HFFc6 (cell line): ENCODE measurements at places on chromosomes 2 and 18.

- DNase-seq: peak; percentile 28
Observed at GRCh38 chr2:20704886-20705285, 37.9 kb downstream of the GDF7 start.

DNA sequence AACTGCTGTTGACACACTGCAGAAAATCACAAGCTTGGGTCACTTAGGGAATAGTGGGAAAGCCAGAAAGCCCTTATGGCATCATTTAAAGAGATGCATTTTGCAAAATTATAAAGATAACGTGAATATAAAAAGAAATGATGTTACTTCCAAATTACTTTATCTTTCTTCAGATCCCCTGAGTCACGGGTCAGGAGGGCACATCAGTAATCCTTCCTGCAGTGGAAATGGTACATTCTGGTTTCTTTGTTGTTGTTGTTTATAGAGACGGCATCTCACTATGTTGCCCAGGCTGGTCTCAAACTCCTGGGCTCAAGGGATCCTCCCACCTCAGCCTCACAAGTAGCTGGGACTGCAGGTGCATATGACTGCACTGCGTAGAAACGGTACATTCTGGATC, 9.8 kb upstream of the EPG5 start:
- no peak for DNase-seq

DNA sequence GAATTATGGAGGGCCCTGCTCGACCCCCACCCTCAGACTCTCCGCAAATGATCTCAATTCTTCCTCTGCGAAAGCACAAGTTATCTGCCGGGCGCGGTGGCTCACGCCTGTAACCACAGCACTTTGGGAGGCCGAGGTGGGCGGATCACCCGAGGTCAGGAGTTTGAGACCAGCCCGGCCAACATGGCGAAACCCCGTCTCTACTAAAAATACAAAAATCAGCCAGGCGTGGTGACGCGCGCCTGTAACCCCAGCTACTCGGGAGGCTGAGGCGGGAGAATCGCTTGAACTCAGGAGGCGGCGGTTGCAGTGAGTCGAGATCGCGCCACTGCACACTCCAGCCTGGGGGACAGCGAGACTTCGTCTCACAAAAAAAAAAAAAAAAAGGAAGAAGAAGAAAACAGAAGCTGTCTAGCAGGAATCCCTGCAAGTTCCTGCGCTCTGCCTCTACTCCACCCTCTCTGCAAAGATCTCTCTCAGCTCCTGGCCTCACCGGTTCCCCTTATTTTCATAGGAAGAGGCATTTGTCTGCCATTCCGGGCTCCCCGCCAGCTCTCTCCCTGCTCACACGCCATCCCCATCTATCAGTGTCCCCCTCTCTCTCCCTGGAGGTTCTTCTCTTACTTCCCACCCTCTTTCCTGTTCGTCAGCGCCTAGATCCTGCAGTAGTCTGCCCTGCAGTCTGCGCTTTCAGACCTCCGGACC, 13.5 kb upstream of the COLEC12 start:
- no peak for DNase-seq

DNA sequence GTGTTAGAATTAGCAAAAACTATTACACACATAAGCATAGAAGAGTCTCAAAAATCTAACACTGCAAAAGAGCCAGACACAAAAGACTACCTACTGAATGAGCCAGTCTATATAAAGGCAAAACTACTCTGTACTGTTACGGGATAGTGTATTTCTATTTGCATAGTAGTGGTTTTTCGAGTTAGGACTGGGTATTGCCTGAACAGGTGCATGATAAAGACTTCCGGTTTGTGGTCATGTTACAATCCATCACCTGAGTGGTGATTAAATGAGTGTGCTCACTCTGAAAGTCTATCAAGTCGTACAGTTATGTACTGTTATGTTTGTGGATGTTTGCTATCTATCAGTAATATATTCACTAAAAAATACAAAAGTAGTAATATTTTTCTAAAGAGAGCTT, 523.3 kb upstream of the SYT4 start:
- DNase-seq: no peak

- DNase-seq: no peak
Observed at GRCh38 chr2:48110492-48110891, 204.2 kb upstream of the FBXO11 start.
